ENCODE measurements at places on chromosomes 13 and 19. TPM values are rescaled to one million over a fixed set of nuclear protein-coding genes. Genes with fewer than 3 reads are reported as not detected.

- no peak overlapping the region for H3K27ac ChIP-seq
- DNase-seq: no peak
- no peak overlapping the region for H3K4me3 ChIP-seq
These were observed 28.5 kb downstream of the MEIS3 start for GRCh38 chr19:47390533-47391488.

- H3K27me3 ChIP-seq: no peaks in the 10 kb centered on the region
- peaks cover 6% of the 10 kb centered on the region for H3K4me1 ChIP-seq
- DNase-seq: peak; percentile 63
- peak within 1 kb of the TSS; percentile 76 for H3K4me3 ChIP-seq
- H3K27ac ChIP-seq: peak within 1 kb of the TSS; percentile 97
- H3K36me3 ChIP-seq: peaks cover 5% of the 10 kb centered on the region
These were observed at the start of gene ICAM1 for GRCh38 chr19:10270616-10271394. TSS of gene ICAM1 (plus strand) at chr19:10271120. CDS start at chr19:10271160, 40 bp downstream.

GRCh38 chr19:10105509-10106099 is 558 bp upstream of the PPAN start:
- H3K36me3 ChIP-seq: peaks cover 16% of the 10 kb centered on the region
- H3K27me3 ChIP-seq: no peaks in the 10 kb centered on the region
- H3K27ac ChIP-seq: peak overlapping the region; percentile 25
- no peak overlapping the region for H3K4me3 ChIP-seq

The TSSK6 gene
- 0.21 TPM for polyA plus RNA-seq

The SERTM1 gene
- not detected for polyA plus RNA-seq

GRCh38 chr13:33348366-33348765 is 62.8 kb upstream of the STARD13 start:
- H3K4me1 ChIP-seq: no peaks in the 10 kb centered on the region
- no peak overlapping the region for H3K4me3 ChIP-seq
- H3K27ac ChIP-seq: no peak overlapping the region
- H3K27me3 ChIP-seq: no peaks in the 10 kb centered on the region
- no peaks in the 10 kb centered on the region for H3K36me3 ChIP-seq
- DNase-seq: no peak

DNA sequence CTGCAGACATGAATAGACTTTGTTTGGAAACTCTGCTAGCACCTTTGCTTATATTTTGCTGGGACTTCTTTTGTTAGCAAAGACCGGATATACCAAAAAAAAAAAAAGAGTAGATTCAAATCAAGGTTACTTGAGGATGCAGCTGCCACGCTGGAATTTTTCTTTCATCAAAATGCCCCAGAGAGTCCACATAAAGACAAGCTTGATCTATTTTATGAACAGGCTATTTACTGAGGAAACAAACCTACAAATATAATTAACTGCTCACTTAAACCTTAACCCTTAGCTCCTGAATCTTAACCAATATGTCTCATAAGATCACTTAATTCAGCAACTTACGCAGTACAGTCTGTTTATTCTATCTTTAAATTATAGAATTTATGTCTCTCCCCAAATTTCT is 27.1 kb upstream of the DOCK9 start:
- no peaks in the 10 kb centered on the region for H3K27me3 ChIP-seq
- no peaks in the 10 kb centered on the region for H3K36me3 ChIP-seq
- no peaks in the 10 kb centered on the region for H3K4me1 ChIP-seq
- H3K4me3 ChIP-seq: no peak overlapping the region
- no peak overlapping the region for H3K27ac ChIP-seq
- DNase-seq: no peak

The ZNF324B gene
- polyA plus RNA-seq: 0.53 TPM

DNA sequence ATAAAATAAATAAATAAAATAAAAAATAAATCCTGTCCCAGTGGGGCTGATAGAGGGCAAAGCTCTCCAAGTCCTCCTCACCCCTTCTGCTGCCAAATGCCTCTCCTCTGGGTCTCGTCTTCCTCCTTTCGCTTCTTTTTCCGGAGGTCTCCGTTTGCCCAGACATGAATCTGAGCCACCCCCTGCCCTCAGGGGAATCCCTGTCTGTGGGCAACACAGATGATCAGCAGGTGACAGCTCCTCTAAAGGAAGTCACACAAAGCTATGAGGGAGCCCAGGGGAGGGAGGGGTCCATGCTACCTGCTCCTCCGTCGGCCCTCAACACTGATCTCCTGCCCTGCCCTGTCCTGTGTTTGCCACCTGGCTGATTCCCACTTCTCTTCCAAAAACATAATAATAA is 479 bp downstream of the TMEM150B start:
- H3K27me3 ChIP-seq: no peaks in the 10 kb centered on the region
- DNase-seq: no peak
- no peak overlapping the region for H3K4me3 ChIP-seq

DNA sequence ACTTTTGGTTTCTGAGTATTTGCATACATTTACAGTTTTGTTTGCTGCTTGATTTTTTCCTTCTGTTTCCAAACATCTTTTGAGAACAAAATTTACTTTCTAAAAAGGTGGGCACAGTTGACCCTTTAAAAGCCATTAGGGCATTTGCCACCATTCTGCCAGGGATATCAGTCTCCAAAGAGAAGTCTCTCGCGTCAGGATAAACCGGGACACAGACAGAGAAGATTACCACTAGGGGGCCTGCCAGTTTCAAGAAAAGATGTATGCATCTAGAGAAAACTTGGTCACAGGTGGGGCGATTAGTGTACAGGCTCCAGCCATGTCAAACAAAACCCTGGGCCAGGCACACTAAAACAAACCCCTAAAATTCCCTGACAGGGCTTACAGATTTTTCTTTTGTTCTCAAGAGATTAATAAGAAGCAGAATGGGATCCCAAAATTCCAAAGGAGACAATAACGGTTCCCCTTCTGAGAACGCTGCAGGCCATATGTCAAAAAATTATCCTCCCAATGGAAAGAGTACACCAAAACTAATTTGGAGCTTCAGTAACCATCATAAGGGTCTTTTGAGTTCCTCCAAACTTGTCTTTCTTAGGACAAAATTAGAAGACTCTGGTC is 10.7 kb upstream of the PABPC3 start:
- H3K4me3 ChIP-seq: no peak overlapping the region
- no peaks in the 10 kb centered on the region for H3K27me3 ChIP-seq
- no peaks in the 10 kb centered on the region for H3K36me3 ChIP-seq
- H3K4me1 ChIP-seq: no peaks in the 10 kb centered on the region
- no peak overlapping the region for H3K27ac ChIP-seq
- DNase-seq: no peak

GRCh38 chr13:30859326-30859725 is 46.7 kb upstream of the MEDAG start:
- no peaks in the 10 kb centered on the region for H3K36me3 ChIP-seq
- H3K27ac ChIP-seq: no peak overlapping the region
- no peak overlapping the region for H3K4me3 ChIP-seq
- H3K27me3 ChIP-seq: no peaks in the 10 kb centered on the region
- DNase-seq: no peak

DNA sequence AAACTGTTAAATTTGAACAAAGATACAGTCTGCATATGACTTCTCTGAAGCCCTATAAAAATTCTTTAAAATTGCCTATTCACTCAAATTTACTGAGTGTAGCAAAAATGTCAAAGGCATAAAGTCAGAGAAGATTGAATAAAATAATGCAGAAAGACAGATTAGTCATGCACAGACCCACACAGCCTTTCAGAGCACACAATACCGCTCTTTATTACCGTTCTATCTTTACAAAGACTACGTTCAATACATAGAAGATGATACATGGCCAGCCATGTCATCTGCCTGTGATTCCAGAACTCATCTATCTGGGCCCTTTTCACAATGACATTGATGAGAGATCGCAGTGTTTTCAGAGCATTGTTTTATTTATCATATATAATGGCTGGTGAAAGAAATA is 107.2 kb downstream of the URI1 start:
- H3K36me3 ChIP-seq: no peaks in the 10 kb centered on the region
- no peak overlapping the region for H3K4me3 ChIP-seq
- H3K4me1 ChIP-seq: no peaks in the 10 kb centered on the region
- no peak overlapping the region for H3K27ac ChIP-seq

DNA sequence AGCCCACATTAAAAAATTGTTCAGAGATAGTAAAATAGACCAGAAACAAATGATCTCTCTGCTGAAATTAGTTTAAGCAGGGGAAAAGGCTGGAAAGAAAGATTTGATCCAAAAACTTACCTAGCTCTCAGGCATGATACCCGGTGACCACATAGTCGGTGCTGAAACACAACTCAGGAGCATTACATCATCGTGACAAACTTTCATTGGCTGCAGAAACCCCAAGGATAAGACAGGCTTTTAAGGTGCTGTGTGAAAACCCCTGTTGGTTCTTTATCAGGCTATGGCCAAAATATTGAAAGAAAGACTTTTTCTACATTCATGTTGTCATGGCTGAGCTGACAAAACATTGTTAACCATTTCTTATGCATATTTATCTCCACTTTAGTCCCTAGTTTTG is 171.7 kb upstream of the KLF12 start:
- DNase-seq: no peak
- H3K4me1 ChIP-seq: no peaks in the 10 kb centered on the region
- H3K4me3 ChIP-seq: no peak overlapping the region
- no peak overlapping the region for H3K27ac ChIP-seq
- H3K36me3 ChIP-seq: no peaks in the 10 kb centered on the region

DNA sequence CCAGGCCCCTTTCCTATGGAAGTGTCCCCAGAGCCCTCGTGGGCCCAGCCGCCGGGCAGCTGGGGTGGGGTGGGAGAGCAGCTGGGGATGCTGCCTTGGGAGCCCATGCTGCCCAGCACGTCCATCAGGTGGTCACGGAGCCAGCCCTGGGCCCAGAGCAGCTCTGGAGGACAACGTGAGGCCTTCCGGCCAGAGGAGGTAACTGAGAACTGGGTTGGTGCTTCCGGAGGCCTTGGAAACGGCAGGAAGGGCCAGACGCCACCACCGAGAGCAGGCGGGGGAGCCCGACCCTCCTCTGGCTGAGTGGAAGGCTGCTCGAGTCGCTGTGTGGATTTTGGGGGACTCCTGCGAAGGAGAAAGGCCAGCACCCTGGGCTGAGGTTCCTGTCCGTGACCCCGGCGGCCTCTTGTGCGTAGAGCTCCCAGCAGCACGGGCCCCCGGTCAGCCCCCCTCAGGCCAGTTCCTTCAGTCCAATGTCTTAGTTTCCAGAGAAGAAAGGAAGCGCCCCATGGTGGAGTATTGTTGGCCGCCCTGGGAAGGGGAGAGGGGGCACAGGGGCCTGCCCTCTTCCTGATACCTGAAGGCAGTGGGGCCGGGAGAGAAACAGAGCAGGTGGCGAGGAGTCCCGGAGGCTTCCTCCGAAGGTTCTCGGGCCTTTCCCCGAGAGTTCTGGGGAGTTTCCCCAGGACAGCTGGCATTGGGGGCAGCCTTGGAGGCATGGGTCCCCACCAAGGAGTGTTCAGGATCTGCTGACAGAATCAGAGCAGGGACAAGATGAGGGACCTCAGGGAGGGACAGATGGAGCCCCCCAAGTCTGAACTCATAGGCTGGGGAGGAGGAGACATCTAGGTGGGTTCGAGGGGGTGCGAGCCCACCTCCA is 68.8 kb downstream of the MLLT1 start:
- no peak for DNase-seq
- no peak overlapping the region for H3K27ac ChIP-seq
- H3K36me3 ChIP-seq: peaks cover 21% of the 10 kb centered on the region
- no peak overlapping the region for H3K4me3 ChIP-seq
- no peaks in the 10 kb centered on the region for H3K4me1 ChIP-seq
- no peaks in the 10 kb centered on the region for H3K27me3 ChIP-seq
